Activated CD8-positive, alpha-beta memory T cell treated with anti-CD3 and anti-CD28 coated beads for 1 hour (primary cell): ENCODE measurements at places on chromosomes 5 and 9.

DNA sequence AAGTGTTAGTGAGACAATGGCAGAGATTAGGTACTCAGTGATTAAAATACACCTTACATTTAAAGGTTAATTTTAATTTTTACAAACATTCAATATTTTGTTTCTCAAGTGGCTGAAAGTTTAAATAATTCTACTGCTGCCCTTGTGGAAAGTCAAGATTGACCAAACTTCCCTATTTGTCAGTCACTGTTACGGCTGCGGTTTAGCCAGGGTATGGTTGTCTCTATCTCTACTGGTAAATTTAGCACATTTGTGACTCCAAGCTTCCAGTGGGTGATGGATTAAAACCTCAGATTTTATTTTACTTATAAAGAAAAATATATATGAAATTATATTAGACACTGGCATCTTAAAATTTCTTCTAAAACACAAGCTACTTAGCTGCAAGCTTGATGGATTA is 368.4 kb downstream of the CDH18 start:
- DNase-seq = no peak

DNA sequence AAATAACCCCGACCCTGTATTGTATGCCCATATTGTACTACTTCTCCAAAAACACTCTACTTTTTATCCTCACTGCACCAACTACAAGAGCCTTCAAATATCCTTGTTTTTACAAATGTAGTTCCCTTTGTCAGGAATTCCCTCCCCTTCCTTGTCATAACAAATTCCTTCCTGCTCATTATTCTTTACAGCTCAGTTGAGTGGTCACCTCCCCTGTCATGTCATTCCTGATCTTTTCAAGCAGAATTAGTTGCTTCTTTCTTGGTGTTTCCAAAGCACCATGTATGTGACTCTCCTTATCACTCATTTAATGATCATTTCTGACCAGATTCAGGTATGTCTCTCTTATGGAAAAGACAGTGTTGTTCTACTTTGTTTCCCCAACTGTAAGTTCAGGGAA is 194.2 kb upstream of the SMC2 start:
- DNase-seq = no peak

DNA sequence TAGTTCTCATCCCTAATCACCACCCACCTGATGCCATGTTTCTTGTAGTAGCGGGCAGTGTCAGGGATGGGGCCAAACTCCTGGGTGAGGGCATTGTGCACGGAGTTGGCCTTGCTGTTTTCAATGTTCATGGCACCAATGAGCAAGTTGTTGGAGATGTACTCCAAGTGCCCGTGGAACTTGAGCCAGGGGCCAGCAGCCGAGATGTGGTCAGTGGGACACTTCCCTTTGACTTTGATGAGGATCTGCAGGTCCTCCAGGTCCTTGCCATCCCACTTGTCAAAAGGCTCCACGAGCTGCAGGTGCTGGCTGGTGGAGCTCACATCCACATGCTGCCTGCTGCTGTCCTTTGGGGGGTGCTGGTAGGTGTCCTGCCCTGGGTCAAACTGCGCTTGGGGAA is 162.2 kb upstream of the SV2C start:
- no peak for DNase-seq

GRCh38 chr5:134758176-134758503 is 439 bp upstream of the DDX46 start:
- DNase-seq = no peak

DNA sequence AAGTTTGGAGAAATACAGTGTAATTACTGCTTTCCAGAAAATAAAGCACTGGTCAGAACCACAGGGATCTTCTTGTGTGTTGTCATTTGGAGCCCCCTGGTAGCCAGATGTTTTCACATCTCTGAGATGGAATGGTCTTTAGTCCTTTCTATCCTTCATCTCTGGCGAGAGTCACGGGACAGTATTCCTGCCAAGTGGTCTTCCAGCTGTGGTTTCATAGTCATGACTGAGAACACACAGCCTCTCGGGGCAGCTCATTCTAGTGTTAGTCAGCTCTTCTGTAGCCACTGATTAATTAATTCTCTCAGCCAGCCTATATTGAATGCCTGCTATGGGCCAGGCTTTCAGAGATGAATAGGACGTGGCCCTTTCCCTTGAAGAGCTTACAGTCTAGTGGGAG is 34.1 kb downstream of the HMGXB3 start:
- no peak for DNase-seq

- DNase-seq = peak; percentile 34
Measured at GRCh38 chr9:20620650-20621470, 1.4 kb downstream of the MLLT3 start.

- no peak for DNase-seq
Measured at GRCh38 chr5:9572246-9572645, 26.4 kb upstream of the SEMA5A start.

DNA sequence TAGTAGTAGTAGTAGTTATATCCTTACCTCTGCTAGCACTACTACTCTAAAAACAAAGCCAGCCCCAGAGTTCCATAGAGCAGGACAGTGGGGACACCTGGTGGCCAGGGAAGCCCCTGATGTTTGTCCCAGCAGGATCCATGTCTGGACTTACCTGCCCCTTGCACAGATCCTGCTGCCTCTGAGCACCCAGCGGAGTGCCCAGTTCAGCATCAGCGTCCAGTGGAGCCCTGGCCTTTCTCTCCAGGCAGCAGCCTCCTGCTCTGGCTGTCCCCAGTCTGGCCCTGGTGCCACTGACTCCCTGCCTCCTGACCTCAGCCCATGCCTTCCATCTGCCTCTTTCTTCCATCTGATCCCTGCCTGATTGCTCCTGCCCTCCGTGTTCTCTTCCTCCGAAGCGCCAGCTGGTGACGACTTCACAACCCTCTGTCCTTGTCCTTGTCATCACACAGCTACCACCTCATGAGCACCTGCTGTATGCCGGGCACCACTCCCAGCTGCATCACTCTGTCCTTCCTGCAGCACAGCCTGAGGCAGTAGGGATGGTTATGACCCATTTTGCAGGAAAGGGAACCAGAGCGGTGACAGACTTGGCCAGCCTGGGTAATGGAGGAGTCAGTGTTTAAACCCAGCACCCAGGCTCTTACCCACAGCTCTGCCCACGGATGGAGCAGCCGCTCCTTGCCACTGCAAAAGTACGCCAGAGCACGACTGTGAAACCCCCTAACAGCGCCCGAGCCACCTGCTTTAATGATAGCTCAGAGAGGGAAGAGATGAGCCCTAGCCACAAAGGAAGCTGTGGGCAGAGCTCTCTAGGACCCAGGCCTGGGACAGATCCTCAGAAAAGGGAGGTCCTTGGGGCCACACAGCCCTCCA is 11.5 kb downstream of the SARDH start:
- peak; percentile 46 for DNase-seq

GRCh38 chr5:120082316-120083068 is 381.6 kb upstream of the PRR16 start:
- DNase-seq = no peak

GRCh38 chr5:65811004-65811403 is 89.0 kb downstream of the NLN start:
- no peak for DNase-seq

DNA sequence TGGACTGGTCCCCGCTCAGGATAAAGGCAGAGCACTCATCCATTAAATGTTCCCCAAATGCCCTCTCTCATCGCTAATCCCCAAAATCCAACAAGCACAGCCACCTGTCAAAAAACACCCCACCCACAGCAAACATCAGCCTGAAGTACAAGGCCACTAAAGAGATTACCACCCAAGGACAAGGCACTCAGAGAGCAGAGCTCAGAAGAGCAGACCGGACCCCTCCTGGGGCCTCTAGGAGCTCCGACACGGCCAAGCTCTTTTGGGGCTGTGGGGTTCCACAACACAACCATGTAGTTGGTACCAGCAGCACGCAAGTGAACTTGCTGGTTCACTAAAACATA is 9.8 kb downstream of the VDAC1 start:
- no peak for DNase-seq

- DNase-seq = no peak
Measured at GRCh38 chr5:98095072-98095471, 678.4 kb upstream of the RGMB start.

DNA sequence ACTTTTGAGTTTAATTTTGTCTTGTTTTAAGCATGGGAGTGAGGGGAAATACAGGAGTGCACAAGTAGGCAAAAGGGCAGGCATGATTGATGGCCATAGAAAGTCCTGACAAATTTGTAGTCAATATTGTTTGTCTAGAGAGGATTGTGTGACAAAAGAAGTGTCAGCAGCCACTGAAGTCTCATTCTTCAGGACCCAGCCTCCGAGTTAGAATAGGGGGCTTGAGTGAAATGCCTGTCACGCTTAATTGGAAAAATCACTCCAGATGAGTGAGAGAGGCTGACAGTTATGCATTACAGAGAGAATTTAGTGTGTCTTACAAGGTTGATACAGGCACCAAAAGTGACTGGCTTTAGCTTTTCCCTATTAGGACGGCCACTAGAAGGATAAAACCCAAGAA is 81.9 kb upstream of the RPS23 start:
- DNase-seq = no peak

- no peak for DNase-seq
Measured at GRCh38 chr5:126972062-126972895, 58.1 kb downstream of the MARCHF3 start.

- no peak for DNase-seq
Measured at GRCh38 chr9:14554886-14555285, 138.3 kb downstream of the ZDHHC21 start.

DNA sequence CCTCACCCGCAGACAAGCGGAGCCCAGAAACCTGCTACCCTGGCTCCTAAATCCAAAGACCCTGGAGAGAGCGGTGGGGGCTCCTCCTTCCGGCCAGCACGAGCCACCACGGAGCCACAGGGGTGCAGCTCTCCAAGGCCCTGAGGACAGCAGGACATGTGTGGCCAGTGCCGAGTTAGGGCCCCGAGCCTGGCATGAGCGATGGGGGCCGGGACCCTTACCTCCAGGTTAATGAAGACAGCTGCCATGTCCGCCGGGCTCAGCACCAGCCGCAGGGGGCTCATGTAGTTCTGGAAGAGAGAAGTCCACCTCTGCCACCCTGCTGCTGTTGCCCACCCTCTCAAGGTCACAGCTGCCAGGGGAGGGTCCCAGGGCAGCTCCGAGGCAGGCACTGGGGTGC is 68.9 kb upstream of the SARDH start:
- no peak for DNase-seq

DNA sequence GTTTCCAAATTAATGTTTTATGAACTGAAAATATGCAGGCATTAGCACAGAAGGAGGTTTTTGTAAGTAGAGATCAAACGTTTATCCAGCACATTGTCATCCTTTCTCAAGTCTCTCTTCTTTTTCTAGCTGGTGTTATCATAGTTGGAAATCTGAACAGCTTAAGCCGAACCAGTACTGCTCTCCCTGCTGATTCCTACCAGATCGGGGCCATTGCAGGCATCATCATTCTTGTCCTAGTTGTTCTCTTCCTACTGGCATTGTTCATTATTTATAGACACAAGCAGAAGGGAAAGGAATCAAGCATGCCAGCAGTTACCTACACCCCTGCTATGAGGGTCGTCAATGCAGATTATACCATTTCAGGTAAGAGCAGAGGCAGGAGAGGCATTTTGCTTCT is 72.1 kb upstream of the PRRC1 start:
- DNase-seq = no peak

- no peak for DNase-seq
Measured at GRCh38 chr5:13930541-13931171, 13.8 kb downstream of the DNAH5 start.

DNA sequence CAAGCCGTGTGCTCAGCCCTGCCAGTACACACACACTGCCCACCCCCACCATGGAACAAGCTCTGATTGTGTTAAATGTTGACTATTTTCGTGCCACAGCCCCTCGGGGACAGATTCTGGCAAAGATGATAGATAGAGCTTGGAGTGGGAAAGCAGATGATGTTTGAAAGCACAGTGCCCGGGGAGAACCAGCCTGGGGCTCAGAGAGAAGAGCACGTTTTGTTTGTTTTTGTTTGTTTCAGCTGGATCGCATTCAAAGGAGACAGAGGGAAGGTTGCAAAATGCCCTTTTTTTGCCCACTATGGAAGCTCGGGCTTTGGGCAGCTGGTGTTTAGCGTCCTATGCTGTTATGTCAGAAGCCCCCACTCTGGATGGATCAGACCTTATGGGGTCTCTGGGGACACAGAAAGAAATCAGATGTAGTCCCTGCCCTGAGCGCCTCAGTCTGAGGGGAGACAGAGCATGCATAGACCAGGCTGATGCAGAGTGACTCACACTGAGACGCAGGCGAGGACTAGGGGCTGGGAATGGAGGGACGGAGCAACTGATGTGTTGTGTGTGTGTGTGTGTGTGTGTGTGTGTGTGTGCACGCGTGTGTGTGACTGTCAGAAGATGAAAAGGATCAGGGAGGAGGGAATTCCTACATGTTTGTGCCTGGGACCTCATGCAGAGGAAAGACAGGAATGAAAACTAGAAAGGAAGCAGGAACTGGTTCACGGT is 229.7 kb downstream of the MELK start:
- no peak for DNase-seq
